ENCODE measurements at places on chromosomes 16 and 17.

- no peak for DNase-seq
Measured at GRCh38 chr17:82097184-82097918, 685 bp downstream of the FASN start.

- no peak for DNase-seq
Measured at GRCh38 chr16:51419768-51420167, 268.7 kb upstream of the SALL1 start.

DNA sequence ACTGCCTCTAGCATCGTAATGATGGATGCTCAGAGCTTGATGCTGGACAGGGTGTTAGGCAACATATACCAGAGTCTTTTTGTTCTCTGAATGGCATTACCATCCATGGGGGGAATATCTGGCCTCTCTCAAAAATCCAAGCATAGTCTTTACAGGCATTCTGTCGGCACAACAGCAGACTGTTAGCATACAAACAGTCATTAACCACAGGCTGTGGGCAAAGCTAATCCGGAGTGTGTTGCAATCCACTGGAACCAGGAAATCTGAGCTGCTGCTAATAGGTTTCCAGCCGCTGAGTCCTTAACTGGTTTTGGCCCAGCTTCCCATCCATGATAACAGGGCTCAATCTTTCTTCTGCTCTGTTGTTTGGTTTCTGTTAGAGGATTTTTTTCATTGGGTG lies 371.9 kb downstream of the HS3ST3B1 start:
- DNase-seq, result no peak

- DNase-seq, result no peak
Measured at GRCh38 chr16:31694461-31694860, 166.8 kb downstream of the AHSP start.

DNA sequence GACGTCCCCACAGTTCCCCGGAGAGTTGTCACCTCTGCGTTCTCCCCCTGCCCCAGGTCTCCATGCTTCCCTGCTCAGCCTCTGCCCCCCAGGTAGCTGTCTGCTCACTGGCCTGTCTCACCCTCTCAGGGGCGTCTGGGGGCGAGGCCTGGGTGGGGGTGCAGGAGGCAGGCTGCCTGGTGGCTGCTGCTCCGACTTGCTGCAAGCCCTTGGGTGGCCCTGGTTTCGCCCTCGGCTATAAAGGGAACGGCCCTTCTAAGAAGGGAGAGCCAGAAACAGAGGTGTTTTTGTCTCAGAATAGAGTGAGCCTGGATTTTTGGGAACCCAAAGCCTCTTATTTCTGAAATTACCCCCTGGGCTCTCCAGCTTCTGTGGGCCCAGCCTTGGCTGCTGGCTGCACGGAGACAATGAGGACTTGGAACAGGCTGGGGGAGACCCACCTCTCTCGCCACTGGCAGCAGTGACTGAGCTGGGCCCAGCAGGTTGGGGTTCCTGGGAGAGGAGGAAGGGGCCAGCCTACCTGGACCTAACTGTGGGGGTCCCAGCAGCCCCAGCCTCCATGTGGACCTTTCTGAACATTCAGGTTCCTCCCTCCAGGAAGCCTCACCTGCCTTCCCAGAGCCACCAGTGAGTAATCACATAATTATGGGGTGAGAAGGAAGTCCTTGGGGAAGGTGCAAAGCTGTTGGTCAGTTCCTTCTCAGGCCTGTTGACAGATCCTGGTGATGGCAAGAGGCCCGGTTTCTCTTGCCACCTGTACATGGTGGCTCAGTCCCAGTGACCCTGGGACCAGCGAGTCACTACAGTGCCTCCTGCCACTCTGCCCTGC lies 15.5 kb upstream of the SPNS2 start:
- no peak for DNase-seq

DNA sequence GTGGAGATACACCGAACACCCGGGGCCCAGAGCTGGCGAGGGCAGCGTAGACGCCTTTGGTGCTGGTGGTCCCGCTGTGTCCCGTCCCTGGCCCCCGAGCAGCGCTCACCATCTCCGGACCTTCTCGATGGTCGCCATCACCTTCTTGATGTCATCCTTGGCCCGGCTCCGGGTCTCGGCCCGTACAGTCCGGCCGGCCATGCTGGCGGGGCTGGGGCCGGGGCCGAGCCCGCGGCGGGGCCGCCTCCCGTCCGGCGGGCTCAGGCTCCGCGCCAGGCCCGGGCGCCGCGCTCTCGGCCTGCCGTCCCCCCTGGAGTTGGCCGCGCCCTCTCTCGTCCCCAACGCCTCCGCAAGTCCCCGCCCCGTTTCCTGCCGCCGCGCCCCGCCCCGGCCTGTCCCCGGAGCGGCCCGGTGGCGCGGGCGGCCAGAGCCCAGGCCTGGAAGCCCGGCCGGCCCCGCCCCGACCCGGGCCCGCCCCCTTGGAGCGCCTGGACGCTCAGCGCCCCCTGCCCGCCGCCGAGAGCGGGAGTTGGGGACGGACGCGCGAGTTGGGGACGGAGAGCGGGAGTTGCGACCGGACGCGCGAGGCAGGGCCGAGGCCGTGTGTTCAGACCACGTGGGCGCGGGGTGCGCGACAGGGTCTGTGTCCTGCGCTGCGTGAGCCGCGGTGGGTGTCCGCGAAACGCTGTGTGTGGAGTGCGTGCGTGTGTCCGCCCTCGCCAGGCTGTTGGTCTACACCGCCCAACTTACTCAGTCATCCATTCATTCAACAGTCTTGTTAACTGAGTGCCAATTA lies at the start of gene BCL7C:
TSS of gene BCL7C (minus strand) at position 334 of the 796 bp plus-strand sequence. CDS start at position 201, 133 bp downstream.
- peak; percentile 66 for DNase-seq

DNA sequence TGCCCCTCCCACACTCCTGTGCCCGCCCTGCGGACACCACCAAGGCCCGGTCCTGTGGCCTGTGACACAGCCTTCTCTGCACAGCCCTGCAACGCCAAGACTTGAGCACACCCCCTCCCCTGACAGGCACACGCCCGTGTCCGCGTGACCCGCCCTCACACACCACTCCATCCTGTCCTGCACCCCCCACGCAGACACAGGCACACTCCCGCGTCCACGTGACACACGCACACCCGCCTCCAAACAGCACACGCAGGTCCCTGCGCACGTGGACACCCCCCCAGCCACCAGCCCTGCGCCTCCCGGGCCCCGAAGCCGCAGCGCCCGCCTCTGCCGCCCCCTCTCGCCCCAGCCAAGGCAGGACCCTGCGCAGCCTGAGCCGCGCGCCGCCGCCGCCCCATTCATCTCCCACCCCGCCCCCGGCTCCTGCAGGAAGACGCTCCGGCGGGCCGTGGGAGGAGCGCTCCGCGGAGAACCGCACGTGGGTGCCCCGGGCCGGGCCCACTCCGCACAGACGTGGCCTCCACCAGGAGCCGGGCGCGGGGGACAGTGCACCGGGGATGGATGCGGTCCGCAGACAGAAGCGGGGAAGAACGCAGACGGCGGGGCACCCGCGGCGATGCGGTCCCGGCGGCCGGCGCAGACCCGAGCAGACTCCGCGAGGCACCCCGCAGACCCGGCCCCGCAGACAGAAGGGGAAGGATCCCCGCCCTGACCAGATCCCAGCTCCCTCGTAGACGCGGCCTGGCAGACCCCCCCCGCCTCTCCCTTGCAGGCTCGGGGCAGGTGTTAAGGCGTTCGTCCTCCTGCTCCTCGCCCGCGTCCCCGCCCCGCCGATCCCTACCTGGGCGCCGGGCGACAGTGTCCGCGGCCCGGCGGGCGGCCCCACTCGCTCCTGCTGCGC lies 506 bp downstream of the CAMKK1 start:
- DNase-seq, result no peak

- DNase-seq, result no peak
Measured at GRCh38 chr17:352421-353212, at the start of gene RPH3AL. RPH3AL (minus strand) TSS chr17:352807; CDS start chr17:327543, 25,264 bp downstream.

DNA sequence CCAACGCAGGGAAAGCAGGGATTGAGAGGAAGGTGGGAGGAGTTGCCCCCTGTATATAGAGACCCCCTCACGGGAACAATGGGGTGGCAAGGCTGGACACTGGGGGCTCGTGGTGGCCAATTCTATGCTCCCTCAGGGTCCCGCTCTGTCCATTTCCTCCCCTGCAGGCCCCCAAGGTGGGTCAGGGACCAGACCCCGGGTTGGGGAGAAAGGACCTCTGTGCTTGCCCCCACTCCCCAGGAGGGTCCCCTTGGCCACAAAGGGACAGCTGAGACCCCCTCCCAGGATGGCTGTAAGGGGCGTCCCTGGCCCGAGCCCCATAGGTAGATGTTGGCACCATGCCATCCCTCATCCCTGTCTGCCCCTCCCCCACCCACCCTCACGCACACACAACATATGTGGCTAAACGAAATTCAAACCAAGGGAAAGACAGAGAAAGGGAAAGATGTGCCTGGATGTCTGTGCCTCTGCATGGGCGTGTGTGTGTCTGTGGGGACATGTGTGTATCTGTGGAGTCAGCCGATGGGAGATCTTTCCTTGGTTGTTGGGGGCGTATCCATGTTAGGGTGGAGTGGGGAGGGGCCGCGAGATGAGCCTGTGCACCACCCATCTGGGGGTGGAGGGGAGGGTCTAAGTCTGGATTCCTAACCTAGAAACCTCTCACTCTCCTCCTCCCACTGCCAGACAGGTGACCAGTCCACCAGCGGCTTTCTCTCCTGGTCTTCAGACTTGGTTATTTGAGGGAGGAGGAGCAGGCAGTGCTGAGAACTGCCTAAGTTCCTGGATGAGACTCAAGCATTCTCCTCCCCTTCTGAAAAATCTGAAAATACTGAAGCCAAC lies 642 bp upstream of the NEUROD2 start:
- DNase-seq, result no peak

DNA sequence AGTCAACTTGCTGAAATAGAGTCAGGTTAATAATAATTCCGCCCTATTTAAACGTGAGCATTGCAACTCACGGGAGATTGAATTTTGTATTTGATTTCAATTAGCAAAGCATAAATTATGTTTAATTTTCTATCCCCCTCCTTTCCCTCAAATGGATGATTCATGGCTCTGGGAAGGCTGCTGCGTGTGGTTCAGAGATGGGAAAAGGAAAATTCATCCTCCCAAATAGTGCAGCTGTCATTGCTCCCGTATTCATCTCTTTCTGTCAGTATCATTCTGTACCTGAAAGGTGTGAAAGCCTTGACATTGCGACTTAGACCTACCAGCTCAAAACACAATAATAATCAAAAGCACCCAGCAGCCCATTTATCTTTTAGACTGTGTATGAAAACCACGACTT lies 447.3 kb downstream of the HS3ST4 start:
- DNase-seq, result no peak

- no peak for DNase-seq
Measured at GRCh38 chr17:19347323-19348080, 15.0 kb downstream of the B9D1 start.

GRCh38 chr17:38534498-38534885 lies 71.3 kb downstream of the SRCIN1 start:
- no peak for DNase-seq

GRCh38 chr16:12507366-12507765 lies 296.3 kb downstream of the CPPED1 start:
- DNase-seq, result no peak

- no peak for DNase-seq
Measured at GRCh38 chr17:5499476-5500231, 13.3 kb downstream of the MIS12 start.

- no peak for DNase-seq
Measured at GRCh38 chr17:31515267-31515666, 123.8 kb downstream of the RAB11FIP4 start.

GRCh38 chr16:4263504-4264436 lies 9.1 kb downstream of the TFAP4 start:
- DNase-seq, result no peak

- no peak for DNase-seq
Measured at GRCh38 chr17:79845601-79845949, 6.3 kb upstream of the CBX4 start.

Measured in NCI-H2107 (cell line).